ENCODE measurements at places on chromosomes 16 and 17. TPM values are rescaled to one million over a fixed set of nuclear protein-coding genes. Genes with fewer than 3 reads are reported as not detected.
A peak's percentile ranks its signal among the peaks of the same experiment; 100 is the strongest.

The TAT gene
- total RNA-seq = not detected

The NUBP2 gene
- 82.9 TPM for total RNA-seq

- peak; percentile 52 for DNase-seq
Observed at GRCh38 chr17:31373150-31374093, 18.1 kb upstream of the RAB11FIP4 start.

DNA sequence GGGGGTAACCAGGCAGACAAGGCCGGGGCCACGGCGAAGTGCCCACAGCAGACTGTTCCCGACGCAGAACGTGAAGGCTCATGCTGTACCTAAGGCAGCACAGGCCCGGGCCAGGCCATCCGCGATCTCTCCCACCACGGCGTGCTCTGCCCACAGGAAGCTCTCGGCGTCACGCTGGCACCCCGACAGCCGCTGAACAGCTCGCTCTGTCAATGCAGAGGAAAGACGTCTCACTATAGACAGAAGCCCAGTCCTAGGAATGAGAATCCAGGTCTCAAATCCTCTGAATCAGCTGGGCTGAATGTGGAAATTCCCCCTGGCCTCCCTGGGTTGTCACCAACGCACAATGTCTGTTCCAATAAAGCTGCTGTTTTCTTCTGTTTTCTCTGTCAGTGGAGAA lies 21.4 kb downstream of the SERPINF1 start:
- peak; percentile 48 for DNase-seq

Measured in bronchial epithelial cell (primary cell).